Thoracic aorta (tissue), 2 donors: ENCODE measurements at places on chromosomes 6 and 20. TPM values are rescaled to one million over a fixed set of nuclear protein-coding genes. Genes with fewer than 3 reads are reported as not detected.

DNA sequence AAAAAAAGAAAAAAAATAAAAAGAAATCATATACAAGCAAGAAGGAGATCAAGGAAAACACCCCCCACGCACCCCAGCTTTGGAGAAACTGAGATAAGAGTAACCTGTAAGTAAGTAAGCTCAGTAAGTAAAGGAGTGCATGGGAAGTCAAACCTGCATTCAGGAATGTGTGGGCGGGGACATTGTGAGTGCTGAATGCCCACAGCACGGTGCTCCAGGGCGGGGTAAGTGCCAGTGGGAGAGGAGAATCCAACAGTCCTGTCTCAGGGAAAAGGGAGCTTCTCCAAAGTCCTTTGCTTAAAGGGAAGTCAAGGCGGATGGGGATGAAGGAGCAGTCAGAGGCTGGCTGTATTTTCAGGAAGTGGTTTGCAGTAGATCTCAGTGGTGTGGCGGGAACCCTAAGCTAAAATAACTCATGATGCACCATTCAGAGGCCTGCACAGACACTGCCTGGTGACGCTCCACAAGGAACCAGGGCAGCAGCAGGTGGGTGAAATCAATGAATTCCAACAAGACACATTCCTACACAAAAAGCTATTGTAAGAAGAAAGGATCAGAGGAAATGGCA lies 368.0 kb downstream of the QKI start:
- H3K4me1 ChIP-seq, result no peaks in the 10 kb centered on the region
- H3K4me3 ChIP-seq, result no peak overlapping the region
- H3K36me3 ChIP-seq, result no peaks in the 10 kb centered on the region
- no peaks in the 10 kb centered on the region for H3K27me3 ChIP-seq

DNA sequence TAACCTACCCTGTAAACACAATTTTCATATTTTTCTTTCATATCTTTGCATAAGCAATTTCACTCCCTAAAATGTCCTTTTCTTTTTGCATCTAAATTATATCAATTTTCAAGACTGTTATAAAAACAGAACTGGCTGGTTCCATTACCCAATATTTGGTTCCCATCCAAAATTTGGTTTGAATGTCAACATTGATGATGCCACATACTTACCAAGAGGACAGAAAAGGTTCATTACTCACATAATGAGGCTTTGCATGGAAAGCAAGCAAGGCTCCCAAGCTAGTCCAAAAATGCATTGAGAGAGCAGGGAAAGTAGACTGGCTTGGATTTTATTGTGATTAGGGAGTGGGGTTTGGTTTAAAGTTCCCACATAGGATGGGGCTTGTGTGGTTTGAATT lies 144.4 kb upstream of the AKIRIN2 start:
- no peak overlapping the region for H3K27ac ChIP-seq
- H3K4me1 ChIP-seq, result no peaks in the 10 kb centered on the region
- H3K36me3 ChIP-seq, result no peaks in the 10 kb centered on the region
- no peak overlapping the region for H3K4me3 ChIP-seq
- DNase-seq, result no peak

DNA sequence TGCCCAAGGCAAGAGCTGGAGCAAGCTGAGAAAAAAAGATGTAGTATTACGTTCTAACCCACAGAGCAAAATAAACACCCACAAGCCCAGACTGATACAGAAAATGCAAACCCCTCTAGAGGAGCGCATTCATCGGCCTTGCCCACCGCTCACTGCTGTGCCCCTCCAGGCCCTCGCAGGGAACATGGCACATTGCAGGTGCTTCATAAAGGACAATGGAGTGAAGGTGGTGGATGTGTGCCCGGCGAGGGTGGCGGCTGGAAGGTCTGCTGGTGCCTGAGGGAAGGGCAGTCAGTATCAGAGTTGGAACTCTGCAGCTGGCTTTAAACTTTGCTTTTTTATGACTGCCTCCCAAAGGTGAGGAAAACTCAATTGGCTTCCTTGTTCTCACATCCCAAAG lies 18.5 kb upstream of the IRF4 start:
- H3K4me3 ChIP-seq, result no peak overlapping the region
- no peak overlapping the region for H3K27ac ChIP-seq
- DNase-seq, result no peak
- H3K36me3 ChIP-seq, result no peaks in the 10 kb centered on the region

DNA sequence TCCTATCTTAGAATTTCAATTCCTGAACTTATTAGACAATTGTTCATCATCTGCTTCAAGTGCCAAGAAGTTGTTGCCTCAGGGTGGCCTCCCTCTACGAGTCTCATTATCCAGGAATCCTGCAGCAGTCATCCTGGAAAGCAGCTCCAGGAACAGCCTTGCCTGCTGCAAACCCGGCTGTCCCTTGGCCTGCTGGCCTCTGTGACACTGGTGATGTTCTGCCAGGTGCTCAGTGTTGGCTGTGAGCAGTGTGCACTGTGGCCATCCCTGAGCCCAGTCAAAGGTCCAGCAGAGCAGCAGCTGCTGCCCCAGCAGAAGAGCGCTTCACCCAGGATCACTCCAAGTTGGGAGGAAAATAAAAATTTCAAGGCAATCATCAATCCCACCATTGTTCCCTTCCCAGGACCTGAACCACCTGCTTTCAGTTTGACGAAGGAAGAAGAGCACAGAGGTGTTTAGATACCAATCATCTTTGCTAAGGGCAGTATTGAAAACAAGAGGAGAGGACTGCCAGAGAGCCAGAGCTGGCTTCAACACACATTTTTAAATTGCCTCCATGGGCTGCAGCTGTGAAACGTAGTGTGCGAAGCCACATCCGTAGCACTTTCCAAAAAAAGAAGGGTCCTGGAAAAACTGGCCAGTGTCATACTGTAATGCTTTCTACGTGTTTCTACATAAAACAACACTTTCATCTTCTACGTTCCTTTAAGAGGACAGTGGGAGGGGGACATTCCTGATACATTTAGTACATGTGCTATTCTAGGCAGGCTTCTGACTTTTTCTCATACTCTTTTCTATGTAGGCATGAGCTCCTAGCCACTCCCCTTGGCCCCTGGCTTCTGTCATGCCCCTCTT lies 7.2 kb upstream of the FAM50B start:
- H3K27me3 ChIP-seq, result no peaks in the 10 kb centered on the region
- peaks cover 37% of the 10 kb centered on the region for H3K4me1 ChIP-seq
- no peak for DNase-seq
- H3K36me3 ChIP-seq, result no peaks in the 10 kb centered on the region
- no peak overlapping the region for H3K4me3 ChIP-seq

- no peak for DNase-seq
- no peak overlapping the region for H3K27ac ChIP-seq
- H3K27me3 ChIP-seq, result no peaks in the 10 kb centered on the region
- H3K36me3 ChIP-seq, result no peaks in the 10 kb centered on the region
These were observed 469.5 kb upstream of the NRSN1 start for GRCh38 chr6:23656255-23657194.

GRCh38 chr6:24759718-24760117 lies 15.0 kb upstream of the GMNN start:
- H3K36me3 ChIP-seq, result no peaks in the 10 kb centered on the region
- H3K27me3 ChIP-seq, result no peaks in the 10 kb centered on the region
- no peaks in the 10 kb centered on the region for H3K4me1 ChIP-seq
- no peak for DNase-seq
- no peak overlapping the region for H3K27ac ChIP-seq

GRCh38 chr6:100464903-100465700 lies at the start of gene SIM1:
Gene SIM1 (minus strand): TSS chr6:100464921. CDS start chr6:100463468, 1,453 bp downstream.
- H3K36me3 ChIP-seq, result no peaks in the 10 kb centered on the region
- H3K27ac ChIP-seq, result no peak within 1 kb of the TSS
- peaks cover 16% of the 10 kb centered on the region for H3K4me1 ChIP-seq
- H3K27me3 ChIP-seq, result peaks cover 72% of the 10 kb centered on the region
- no peak for DNase-seq

GRCh38 chr6:99187429-99187828 lies 162.0 kb downstream of the FAXC start:
- no peak overlapping the region for H3K4me3 ChIP-seq
- H3K27ac ChIP-seq, result no peak overlapping the region
- H3K36me3 ChIP-seq, result no peaks in the 10 kb centered on the region
- no peak for DNase-seq
- H3K4me1 ChIP-seq, result no peaks in the 10 kb centered on the region
- H3K27me3 ChIP-seq, result no peaks in the 10 kb centered on the region

DNA sequence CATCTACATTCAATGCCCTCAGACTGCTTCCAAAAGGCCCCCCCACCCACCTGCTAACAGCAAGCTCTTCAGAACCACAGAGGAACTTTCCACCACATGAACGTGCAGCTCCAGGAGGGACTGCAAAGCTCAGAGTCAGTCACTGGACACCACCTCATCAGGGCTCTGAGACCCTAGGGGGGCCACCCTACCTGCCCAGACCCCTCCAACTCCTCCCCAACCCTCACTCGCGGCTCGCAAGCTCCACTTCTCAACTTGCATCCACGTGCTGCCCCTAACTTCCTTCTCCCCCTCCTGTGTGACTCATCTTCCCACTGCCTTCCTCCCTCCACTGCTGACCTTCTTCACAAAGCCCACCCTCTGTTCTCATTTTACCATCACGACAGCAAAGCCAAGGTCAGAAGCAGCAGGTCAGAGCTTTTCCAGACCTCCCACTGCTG lies 6.5 kb downstream of the MBOAT1 start:
- no peak overlapping the region for H3K4me3 ChIP-seq
- no peaks in the 10 kb centered on the region for H3K27me3 ChIP-seq
- H3K4me1 ChIP-seq, result peaks cover 8% of the 10 kb centered on the region
- H3K27ac ChIP-seq, result no peak overlapping the region
- no peak for DNase-seq
- no peaks in the 10 kb centered on the region for H3K36me3 ChIP-seq

The STX11 gene
- total RNA-seq, result 12.1 TPM

DNA sequence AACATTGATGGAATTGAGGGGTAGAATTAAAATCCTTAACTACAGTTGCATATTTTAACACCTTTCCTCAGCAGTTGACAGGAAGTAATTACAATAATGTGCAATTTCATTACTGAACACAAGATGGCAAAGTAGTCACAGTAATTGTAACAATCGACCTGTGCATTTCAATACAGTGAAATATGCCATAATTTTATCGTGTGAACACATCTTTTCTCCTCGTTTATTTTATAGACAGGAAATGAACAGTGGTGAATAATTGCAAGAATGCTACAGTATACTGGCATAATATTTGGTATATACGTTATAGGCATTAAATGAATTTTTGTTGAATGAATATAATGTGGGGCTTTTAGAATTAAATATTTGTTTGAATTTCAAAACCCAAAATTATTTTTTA lies 25.0 kb downstream of the CYB5R4 start:
- no peaks in the 10 kb centered on the region for H3K36me3 ChIP-seq
- H3K4me1 ChIP-seq, result peaks cover 34% of the 10 kb centered on the region
- H3K4me3 ChIP-seq, result peak overlapping the region; percentile 37
- DNase-seq, result no peak
